ENCODE measurements at places on chromosomes 2 and 18. TPM values are rescaled to one million over a fixed set of nuclear protein-coding genes. Genes with fewer than 3 reads are reported as not detected.

Gene KCNE4
- 5.1 TPM for polyA plus RNA-seq

Gene RNF144A
- polyA plus RNA-seq = 22.3 TPM

Gene PAIP2B
- polyA plus RNA-seq = 9.1 TPM

Gene NOSTRIN
- polyA plus RNA-seq = 9.8 TPM

Gene ALK
- polyA plus RNA-seq = 0.12 TPM

Gene VWA3B
- 0.38 TPM for polyA plus RNA-seq

Gene LOXHD1
- 1.1 TPM for polyA plus RNA-seq

Gene RAPGEF4
- polyA plus RNA-seq = 3.3 TPM

Gene DNAJC5G
- 0.12 TPM for polyA plus RNA-seq

Gene SPP2
- not detected for polyA plus RNA-seq

Gene EPC2
- 23.6 TPM for polyA plus RNA-seq

Gene LOXL3
- polyA plus RNA-seq = 6.7 TPM

Gene CENPA
- 6.6 TPM for polyA plus RNA-seq

Gene DSG3
- polyA plus RNA-seq = 6.8 TPM

Gene GNAL
- 1.7 TPM for polyA plus RNA-seq

Gene GBX2
- not detected for polyA plus RNA-seq

Gene SLC14A1
- polyA plus RNA-seq = 1.6 TPM

Gene CXCR1
- polyA plus RNA-seq = 0.07 TPM

Gene CDKL4
- not detected for polyA plus RNA-seq

Gene AQP12A
- not detected for polyA plus RNA-seq

Gene HAUS1
- 30.1 TPM for polyA plus RNA-seq

Gene ORC4
- 50.0 TPM for polyA plus RNA-seq
